ENCODE measurements at places on chromosomes 4 and X.

DNA sequence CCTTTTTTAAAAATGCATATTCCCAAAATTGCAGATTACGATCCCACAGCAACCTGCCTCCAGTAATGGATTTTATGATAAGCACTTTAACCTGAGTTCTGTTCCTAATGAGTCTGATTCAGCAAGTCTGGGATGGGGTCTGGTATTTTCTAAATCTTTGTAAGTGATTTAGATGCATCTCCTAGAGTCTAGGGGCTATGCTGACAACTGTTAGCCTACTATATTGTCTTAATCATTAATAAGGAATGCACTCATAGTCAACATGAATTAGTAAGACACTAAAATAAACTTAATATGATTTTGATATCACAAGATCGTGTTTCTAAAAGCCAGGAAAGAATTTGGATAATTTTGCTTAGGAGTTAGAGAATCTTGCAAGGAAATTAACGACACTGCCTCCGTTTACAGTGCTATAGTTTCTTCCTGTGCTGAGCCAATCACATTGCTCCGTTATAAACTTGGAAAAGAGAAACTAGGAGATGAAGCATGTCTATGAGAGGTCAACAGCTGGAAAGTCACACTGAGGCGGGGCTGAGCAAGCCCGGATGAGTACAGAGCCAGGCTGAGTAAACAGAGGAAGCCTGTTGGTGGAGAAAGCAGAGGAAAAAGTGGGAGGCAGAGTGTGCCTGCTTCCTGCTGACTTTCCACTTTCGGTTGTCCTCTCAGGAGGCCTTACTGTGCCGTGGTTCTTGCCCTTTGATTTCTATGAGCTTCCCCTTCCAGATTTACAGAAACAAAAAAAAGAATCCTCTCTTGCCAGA is 5.4 kb downstream of the SCARB2 start:
- no peak for DNase-seq

- no peak for DNase-seq
These were observed 350.8 kb upstream of the KLF3 start for GRCh38 chr4:38313175-38313574.

DNA sequence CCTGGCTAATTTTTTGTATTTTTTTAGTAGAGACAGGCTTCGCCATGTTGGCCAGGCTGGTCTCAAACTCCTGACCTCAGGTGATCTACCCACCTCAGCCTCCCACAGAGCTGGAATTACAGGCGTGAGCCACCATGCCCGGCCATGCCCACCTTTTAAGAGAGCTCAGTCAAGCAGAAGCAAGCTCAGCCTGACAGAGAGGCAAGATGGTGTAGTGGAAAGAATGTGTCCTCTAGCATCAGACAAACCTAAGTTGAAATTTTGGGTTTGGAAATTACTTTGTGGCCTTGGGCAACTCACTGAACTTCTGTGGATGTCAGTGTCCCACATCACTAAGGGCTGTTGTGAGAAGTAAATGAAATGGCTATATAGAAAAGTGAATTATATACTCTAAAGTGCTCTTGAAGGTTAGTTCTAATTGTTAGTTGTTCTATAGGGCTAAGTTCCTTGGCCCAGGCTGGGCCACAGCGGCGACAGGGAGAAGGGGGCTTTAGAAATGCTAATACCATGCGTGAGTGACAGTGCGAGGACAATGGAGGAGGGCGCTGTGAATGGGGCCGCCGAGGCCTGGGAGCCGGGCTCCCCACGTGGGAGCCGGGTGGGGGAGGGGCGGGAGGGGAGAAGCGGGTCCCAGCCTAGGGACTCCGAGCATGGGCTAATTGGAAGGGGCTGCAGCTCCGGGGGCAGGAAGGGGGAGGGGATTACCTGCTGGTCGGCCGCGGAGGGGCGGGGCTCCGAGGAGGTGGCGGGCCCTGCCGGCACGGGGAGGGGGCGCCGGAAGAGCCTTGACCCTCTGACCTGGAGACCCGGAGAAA is 15.6 kb downstream of the PJA1 start:
- DNase-seq: no peak

- no peak for DNase-seq
These were observed 235.4 kb downstream of the MAML3 start for GRCh38 chr4:139918591-139918990.

DNA sequence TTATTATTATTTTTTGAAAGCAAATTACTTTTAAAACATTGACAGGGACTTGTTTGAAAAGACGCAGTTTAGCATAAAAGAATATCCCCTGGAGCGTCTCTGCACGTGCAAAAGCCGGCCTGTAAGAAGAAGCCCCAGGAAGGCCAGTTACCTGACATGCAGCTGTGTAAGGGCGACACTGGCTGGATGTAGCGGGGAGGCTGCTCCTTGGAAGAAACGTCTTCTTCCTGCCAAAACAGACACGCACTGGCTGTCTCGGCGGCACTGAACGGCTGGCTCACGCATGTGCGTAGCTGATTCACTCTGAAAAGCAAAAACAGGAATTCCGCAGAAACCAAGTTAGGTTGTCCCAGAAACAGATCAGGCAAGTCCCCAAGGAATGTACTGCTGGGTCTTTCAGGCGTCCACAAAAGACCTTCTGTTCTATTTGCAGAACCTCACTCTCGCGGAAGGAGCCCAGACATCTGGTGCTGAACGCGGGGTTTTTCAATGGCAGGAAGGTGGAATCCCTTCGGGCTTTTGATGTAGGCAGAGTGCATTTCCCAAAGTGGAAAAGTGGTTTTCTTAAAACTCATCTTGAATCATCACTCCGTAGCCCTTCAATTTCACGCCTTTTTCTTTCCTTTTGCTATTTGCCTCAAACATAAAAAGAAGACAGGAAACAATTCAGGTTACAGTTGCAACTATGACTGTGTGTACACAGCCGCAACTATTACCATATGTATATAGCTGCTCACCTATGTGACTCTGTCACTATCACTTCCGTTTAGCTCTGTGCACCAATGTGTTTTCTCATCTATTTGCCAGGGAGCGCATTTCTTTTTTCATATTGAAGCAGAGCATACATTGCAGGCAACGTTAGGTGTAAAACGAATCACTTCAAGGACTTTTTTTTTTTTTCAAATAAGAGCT is 38.1 kb upstream of the ARSH start:
- DNase-seq: no peak

DNA sequence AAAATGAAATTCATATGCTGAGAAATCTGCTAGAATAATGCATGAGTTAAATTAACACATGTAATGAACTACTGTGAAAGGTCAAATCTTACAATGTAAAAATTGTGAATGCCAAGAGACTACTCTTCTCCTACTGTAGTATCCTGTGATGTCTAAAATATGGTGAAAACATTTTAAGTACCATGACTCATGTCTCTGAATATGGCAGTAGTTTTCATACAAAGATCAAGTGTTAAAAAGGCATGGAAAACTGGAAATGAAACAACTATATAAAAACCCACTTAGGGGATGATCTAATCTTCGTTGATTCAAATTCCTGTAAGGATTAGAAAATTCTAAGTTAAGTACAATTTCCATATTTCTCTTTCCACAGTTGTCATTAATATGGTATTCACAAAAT is 221.3 kb downstream of the PPP3CA start:
- no peak for DNase-seq

DNA sequence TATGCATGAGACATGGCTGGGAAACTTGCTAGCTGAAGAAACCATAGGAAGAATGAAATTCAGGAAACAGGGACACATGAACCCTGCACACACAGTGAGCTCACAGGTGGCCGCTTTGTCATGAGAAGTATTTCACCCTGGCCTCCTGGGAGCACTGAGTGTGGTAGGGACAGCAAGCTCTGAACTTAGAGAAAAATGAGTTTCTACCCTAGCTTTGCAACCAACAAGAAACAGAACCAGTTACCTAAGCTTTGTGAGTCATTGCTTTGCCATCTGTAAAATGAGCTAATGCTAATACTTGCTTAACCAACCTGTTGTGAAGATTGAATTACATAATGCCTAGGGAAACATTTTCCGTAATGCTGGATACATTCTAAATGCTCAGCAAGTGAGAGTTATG is 206.6 kb upstream of the HS3ST1 start:
- no peak for DNase-seq

- no peak for DNase-seq
These were observed 63.3 kb downstream of the DOCK11 start for GRCh38 chrX:118558926-118559325.

GRCh38 chrX:16578218-16578617 is 71.7 kb upstream of the S100G start:
- DNase-seq: no peak

GRCh38 chr4:174449944-174450785 is 72.1 kb downstream of the HPGD start:
- DNase-seq: no peak

- DNase-seq: no peak
These were observed 216.5 kb downstream of the PDHA2 start for GRCh38 chr4:96056346-96056934.

- no peak for DNase-seq
These were observed 46.3 kb downstream of the ARHGAP6 start for GRCh38 chrX:11619441-11619840.

DNA sequence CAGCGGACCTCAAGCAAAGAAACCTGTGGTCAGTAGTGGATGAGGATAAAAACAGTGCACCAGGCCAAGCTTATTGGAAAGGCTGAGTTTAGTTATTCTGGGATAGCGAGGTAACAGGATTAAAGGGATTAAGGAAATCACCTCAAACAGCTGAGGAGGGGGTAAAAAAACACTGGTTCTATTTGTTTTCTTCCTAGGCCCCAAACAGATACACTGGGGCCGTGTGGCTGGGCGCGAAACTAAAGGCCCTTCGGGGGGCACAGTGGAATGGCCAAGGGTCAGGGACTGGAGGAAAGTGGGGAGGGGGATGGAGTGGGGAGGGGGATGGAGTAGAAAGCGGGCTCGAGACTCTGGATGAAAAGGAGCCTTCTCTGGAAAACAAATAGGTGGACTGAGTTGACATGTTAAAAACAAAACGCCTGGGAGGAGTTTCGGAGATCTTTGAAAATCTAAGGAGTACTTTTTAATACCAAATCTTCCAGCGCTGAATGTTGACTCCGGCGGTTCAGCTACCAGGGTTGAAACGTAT is 2.9 kb downstream of the SOX3 start:
- no peak for DNase-seq

GRCh38 chr4:13647031-13647430 is 19.5 kb upstream of the BOD1L1 start:
- no peak for DNase-seq

- no peak for DNase-seq
These were observed 1757.6 kb downstream of the ARAP2 start for GRCh38 chr4:34486461-34487363.

DNA sequence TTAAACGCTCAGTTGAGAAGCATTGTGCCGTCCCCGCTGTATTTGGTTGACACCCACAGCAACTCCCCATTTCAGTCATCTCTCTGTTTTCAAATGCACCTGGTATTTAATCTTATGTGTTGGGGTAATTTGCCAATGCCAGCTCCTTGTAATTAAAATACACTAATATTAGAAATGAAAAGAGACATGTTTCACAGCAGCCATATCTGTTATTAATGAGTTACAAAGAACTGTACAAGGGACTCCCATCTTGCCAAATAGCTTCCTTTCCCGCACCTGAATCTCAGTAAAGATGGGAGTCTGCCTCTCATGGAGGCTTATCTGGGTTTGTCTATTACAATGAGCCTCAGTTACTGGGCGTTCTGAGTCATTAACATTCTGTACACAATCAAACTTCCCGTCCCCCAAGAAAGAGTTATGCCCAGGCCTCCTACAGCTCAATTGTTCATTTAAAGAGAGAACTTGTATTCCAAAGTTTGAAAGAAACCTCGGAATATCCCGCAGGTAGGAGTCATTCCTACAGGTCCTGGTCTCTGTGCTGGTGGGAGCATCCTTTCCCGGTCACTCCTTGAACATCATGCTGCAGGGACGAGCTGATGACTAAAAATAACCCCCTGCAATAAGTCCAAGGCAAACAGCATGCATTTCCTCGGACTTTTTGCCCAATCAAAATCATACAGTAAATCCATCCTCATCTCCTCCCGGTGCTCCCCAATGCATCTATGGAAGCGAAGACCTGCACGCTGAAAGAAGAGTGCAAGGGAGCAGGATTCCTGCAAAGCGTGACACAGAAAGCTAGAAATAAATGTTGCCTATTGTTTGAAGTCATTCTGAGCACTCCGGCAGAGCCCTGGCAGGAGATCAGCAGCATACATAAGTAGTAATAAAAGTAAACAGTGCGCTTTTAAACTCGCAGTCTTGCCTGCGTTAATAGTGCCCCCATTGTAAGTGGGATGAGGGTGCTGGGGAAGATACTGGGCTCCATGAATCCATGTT is 926 bp downstream of the NDP start:
- no peak for DNase-seq

GRCh38 chrX:40095583-40096394 is 2.0 kb downstream of the BCOR start:
- no peak for DNase-seq

DNA sequence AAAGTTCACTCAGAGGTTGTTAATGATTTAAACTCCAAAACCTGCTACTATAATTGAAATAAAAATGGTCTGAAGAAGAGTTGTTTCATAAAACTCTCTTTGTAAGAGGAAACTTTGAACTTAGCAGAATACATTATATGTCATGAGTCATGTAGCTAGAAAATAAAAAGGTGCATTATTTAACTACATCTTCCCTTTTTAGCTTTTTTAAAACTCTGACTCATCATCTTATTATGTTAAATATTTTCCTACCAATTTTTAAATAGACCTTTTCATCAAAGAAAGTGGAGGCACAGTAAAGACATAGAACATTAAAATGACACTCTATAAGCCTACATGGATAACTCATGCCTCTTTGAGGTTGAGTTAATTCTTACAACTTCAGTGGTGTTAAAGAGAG is 1.2 kb upstream of the ZNF827 start:
- DNase-seq: no peak

DNA sequence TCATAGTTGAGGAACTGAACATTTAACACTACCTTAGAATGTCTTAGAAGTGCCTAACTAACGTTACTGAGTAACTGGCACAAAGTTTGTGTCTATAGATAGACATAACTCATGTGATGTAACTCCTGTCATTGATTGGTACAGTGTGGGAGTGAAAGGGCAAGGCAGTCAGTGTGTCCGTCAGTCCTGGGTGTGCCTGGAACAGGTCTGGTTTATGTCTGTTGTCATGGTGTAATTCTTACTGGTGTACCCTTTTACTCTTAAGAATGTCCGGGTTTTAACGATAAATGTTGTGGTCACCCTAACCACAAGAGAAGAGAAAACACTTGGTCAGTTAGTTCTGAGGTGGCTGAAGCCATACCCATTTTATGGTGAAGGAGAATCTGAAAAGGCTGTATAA is 93.1 kb upstream of the ESX1 start:
- DNase-seq: no peak

DNA sequence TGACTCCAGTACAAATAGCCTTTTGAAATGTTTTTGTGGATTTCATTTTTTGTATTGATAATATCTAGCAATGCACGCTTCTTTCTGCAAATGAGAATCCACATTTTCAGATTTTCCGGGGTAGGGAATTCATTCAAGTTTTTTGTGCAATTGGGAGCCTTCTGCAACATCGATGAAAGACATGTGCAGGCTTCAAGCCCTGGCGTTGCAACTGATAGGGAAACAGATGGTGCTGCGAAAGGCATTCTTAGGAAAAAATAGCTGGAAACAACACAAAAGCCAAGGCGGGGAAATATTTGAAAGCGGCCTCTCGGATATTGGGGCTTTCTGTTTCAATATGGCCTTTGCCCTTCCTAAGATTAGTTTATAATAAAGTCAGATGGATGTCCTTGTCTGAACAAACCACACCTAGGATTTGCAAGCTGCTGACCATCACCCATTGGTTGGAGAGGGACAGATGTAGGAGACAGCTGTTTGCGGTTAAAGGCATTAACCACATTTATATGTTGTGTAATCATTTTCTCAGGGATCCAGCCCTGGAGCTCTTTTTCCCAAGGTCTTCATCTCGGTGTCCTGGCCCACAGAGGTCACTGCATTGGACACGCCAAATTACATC is 136.5 kb downstream of the PRKX start:
- DNase-seq: no peak

GRCh38 chr4:141022111-141022695 is 111.1 kb downstream of the RNF150 start:
- no peak for DNase-seq
